Thymus (tissue), 14 donors: ENCODE measurements at places on chromosomes 16 and 17.

GRCh38 chr17:79027925-79028491, 4.0 kb downstream of the C1QTNF1 start:
- DNase-seq = no peak
- no peaks in the 10 kb centered on the region for H3K36me3 ChIP-seq
- no peak overlapping the region for H3K4me3 ChIP-seq
- peaks cover 2% of the 10 kb centered on the region for H3K27me3 ChIP-seq
- peaks cover 11% of the 10 kb centered on the region for H3K4me1 ChIP-seq

DNA sequence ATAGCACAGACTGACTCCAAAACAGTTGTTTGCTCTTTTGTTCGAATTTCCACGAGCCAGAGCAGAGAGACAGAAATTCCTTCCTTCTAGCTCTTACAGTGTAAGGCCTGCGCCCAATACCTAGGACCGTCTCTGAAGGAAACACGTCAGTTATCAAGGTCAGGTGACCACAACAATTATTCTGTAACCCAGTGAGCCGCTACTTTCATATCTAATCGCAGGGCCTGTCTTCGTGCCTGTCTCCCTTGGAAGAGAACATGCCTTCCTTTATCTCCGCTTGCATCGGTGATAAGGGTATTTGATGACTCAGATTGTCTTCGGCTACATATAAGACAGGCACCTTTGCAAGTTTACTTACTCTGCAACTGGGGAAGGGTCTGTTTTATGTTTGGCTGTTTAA, 288.0 kb downstream of the MAF start:
- DNase-seq = no peak
- H3K4me3 ChIP-seq = no peak overlapping the region
- H3K27me3 ChIP-seq = peaks cover 9% of the 10 kb centered on the region

DNA sequence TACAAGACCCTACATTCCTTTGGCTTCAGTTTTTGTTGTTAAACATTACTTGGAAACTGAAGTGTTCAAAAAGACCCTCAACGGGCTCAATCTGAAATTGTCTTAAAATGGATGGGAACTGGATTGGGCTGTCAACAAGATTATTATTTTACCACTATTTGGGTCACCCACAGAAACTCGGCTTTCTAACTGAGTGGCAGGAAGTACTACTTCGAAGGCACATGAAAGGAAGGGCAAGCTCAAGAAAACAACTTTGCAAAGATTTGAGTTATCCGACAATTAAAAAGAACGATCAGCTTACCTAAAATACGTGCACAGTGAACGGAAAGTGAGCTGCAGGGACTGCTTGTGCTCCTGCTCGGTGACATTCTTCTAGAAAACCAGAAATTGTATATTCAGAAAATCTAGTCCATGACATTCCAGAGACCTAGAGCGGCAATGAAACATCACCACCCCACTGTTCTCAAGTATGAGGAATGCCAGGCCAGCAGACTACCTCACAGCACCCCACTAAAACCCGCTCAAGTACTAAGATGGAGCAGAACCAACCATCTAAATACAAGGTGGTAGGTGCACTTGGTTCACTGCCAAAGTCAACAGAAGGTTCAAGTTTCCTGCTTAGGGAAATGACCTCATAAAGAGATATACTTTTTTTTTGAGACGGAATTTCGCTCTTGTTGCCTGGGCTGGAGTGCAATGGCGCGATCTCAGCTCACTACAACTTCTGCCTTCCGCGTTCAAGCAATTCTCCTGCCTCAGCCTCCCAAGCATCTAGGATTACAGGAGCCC, 60.5 kb downstream of the ZZEF1 start:
- no peaks in the 10 kb centered on the region for H3K4me1 ChIP-seq
- no peak overlapping the region for H3K27ac ChIP-seq
- H3K4me3 ChIP-seq = no peak overlapping the region
- DNase-seq = no peak
- H3K36me3 ChIP-seq = peaks cover 83% of the 10 kb centered on the region

GRCh38 chr17:33908363-33909064, 346.6 kb upstream of the CCL2 start:
- no peak overlapping the region for H3K4me3 ChIP-seq
- H3K4me1 ChIP-seq = no peaks in the 10 kb centered on the region
- no peak overlapping the region for H3K27ac ChIP-seq

- no peak for DNase-seq
- no peaks in the 10 kb centered on the region for H3K4me1 ChIP-seq
- no peak overlapping the region for H3K4me3 ChIP-seq
- no peaks in the 10 kb centered on the region for H3K27me3 ChIP-seq
- no peak overlapping the region for H3K27ac ChIP-seq
Measured at GRCh38 chr16:57704905-57705852, 10.6 kb downstream of the DRC7 start.

- no peaks in the 10 kb centered on the region for H3K27me3 ChIP-seq
- no peak overlapping the region for H3K27ac ChIP-seq
- H3K36me3 ChIP-seq = no peaks in the 10 kb centered on the region
- no peaks in the 10 kb centered on the region for H3K4me1 ChIP-seq
Measured at GRCh38 chr17:43574896-43575525, 28.9 kb upstream of the ETV4 start.

DNA sequence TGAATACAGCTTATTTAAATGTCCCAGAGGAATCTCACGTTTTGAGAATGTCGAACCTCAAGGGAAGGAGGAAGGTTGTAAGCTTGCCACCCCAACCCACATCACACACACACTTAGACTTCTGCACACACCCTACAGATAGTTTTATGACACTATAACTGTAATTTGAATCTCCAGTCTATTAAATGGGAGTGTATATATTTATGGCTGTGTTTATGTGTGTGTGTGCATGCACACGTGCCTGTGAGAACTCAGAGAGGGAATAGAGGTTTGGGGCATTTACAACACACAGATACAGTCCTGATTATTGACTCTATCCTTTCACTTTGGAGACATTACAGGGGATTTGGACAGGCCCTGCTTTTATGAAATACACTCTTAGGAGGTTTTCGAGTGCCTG, 171.5 kb upstream of the MAF start:
- no peak for DNase-seq
- peaks cover 27% of the 10 kb centered on the region for H3K4me1 ChIP-seq
- H3K27ac ChIP-seq = no peak overlapping the region
- H3K27me3 ChIP-seq = no peaks in the 10 kb centered on the region
- no peaks in the 10 kb centered on the region for H3K36me3 ChIP-seq

- H3K4me1 ChIP-seq = peaks cover 21% of the 10 kb centered on the region
- H3K36me3 ChIP-seq = peaks cover 78% of the 10 kb centered on the region
- no peaks in the 10 kb centered on the region for H3K27me3 ChIP-seq
- DNase-seq = no peak
- no peak overlapping the region for H3K4me3 ChIP-seq
- no peak overlapping the region for H3K27ac ChIP-seq
Measured at GRCh38 chr17:17151962-17152361, 54.2 kb downstream of the PLD6 start.

- no peak for DNase-seq
- H3K27me3 ChIP-seq = peaks cover 55% of the 10 kb centered on the region
- H3K36me3 ChIP-seq = no peaks in the 10 kb centered on the region
- H3K4me1 ChIP-seq = peaks cover 17% of the 10 kb centered on the region
Measured at GRCh38 chr17:6660101-6660500, 8.5 kb downstream of the C17orf100 start.

GRCh38 chr17:2232244-2232638, 71.3 kb downstream of the SMG6 start:
- H3K4me1 ChIP-seq = no peaks in the 10 kb centered on the region
- peaks cover 46% of the 10 kb centered on the region for H3K36me3 ChIP-seq
- DNase-seq = no peak
- H3K4me3 ChIP-seq = no peak overlapping the region
- H3K27ac ChIP-seq = no peak overlapping the region

DNA sequence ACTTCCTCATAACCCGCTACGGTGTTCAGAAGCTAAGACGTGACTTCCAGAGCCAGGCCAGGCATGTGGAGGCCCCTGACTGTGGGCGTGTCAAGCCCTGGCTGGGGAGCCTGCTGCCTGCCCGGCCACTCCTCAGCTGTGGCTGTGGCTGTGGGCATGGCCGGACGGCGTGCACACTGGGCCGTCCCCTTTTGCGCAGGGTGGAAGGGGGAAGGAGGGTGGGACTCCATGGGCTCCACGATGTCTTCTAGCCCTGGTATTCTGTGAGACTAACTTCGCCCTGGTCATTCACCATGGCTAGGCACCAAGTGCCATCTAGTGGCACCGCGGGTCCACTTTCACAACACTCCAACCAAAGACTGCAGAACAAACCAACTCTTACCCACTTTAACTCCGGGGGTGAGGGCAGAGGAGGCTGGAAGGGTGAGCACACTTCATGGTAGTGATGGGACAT, 67.9 kb downstream of the N4BP1 start:
- H3K4me3 ChIP-seq = no peak overlapping the region
- no peaks in the 10 kb centered on the region for H3K27me3 ChIP-seq
- H3K4me1 ChIP-seq = no peaks in the 10 kb centered on the region
- no peak overlapping the region for H3K27ac ChIP-seq

DNA sequence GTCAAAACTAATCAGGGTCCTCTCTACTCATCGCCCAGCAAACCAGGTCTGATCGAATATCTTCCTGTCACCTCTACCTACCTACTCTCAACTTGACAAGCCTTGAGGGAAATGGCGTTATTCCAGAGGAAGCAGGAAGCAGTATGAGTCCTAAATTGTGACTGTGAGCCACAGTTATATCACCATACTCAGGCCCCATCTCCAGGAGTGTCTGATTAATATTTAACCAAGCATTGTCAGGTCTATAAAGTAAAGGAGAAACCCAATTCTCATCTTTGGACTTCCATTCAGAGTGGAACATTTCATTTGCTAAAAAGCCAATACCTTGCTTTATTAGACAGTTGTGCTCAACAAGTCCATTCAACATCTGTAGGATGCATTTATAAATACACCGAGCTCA, 17.8 kb upstream of the CLEC3A start:
- no peak overlapping the region for H3K27ac ChIP-seq
- DNase-seq = no peak
- no peaks in the 10 kb centered on the region for H3K27me3 ChIP-seq
- H3K4me1 ChIP-seq = no peaks in the 10 kb centered on the region

DNA sequence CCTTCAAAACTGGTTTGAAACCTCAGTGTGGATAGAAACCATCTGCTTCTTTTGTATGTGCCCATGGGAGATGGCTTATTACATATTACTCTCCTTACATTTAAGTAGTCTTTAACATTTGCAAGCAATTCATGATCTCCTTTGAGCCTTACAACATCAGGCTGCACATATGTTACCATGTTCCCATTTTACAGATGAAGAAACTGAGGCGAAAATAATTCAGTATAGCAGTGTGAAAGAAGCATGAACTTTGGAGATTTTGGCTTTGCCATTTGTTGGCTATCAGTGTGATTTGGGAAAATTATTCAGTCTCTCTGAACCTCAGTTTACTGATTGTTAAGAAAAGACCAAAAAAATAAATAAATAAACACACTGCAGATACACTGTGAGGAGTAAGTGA, 15.7 kb downstream of the GNAO1 start:
- peaks cover 14% of the 10 kb centered on the region for H3K4me1 ChIP-seq
- no peak for DNase-seq
- no peak overlapping the region for H3K4me3 ChIP-seq
- H3K27me3 ChIP-seq = no peaks in the 10 kb centered on the region
- H3K27ac ChIP-seq = no peak overlapping the region
- H3K36me3 ChIP-seq = no peaks in the 10 kb centered on the region

DNA sequence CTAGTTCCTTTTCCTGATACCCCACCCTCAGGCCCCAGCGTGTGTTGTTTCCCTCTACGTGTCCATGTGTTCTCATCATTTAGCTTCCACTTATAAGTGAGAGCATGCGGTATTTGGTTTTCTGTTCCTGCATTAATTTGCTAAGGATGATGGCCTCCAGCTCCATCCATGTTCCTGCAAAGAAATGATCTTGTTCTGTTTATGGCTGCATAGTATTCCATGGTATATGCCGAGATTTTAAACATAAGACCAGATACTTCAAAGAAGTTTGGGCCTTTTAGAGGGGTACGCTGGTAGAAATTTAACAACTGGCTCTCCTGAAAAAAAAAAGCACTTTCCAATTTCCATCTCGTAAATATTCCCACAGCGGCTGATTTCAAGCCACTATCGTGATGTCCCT, 59.8 kb downstream of the IRF8 start:
- DNase-seq = no peak
- H3K27me3 ChIP-seq = peaks cover 2% of the 10 kb centered on the region
- no peaks in the 10 kb centered on the region for H3K36me3 ChIP-seq
- H3K4me1 ChIP-seq = peaks cover 2% of the 10 kb centered on the region
- no peak overlapping the region for H3K27ac ChIP-seq
- H3K4me3 ChIP-seq = no peak overlapping the region

DNA sequence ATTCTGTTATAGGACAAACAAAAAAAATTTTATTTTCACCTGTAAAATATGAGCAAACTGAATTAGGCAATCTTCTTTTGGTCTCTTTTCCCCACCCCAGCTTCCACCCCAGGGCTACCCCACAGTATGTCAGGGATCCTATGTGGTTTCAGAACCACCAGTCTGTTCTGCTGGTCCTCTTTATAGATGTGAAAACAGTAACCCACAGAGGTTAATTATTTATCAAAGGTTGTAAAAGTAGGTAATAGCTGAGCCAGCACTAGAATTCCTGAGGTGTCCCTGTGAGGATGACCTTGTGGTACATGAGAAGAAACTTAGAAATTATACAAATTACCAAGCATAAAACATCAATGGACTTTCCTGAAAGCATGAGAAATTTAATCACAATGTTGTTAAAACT, 428.7 kb downstream of the CNTNAP4 start:
- no peak overlapping the region for H3K4me3 ChIP-seq
- no peak for DNase-seq
- H3K4me1 ChIP-seq = no peaks in the 10 kb centered on the region
- H3K36me3 ChIP-seq = no peaks in the 10 kb centered on the region
- H3K27ac ChIP-seq = no peak overlapping the region
- no peaks in the 10 kb centered on the region for H3K27me3 ChIP-seq

DNA sequence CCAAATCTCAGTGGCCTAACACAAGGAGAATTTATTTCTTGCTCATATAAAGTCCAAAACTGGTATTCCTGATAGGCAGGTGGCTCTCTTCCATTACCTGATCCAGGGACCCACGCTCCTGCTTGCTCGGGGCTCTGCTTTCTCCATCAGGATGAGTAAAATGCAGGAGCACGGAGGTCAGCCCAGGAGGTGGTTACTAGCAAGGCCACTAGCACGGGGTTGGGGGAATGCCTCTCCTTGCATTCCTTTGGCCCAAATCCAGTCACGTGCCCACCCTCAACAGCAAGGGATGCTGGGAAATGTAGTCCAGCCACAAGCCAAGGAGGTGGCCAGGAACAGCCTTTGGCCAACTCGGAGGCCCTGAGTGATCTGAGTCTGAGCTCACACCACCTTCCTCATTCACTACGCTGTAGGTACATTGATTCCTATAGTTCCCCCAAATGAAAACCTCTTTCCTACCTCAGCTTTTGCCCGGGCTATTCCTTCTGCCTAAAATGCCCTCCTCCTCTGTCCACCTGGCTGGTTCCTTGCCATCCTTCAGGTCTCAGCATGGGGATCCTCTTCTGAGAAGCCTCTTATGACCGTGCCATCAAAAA, 38.3 kb upstream of the HAPSTR1 start:
- H3K4me3 ChIP-seq = no peak overlapping the region
- no peaks in the 10 kb centered on the region for H3K4me1 ChIP-seq
- no peak overlapping the region for H3K27ac ChIP-seq
- H3K36me3 ChIP-seq = no peaks in the 10 kb centered on the region
- H3K27me3 ChIP-seq = no peaks in the 10 kb centered on the region
- DNase-seq = no peak

- no peak for DNase-seq
- no peaks in the 10 kb centered on the region for H3K4me1 ChIP-seq
- H3K4me3 ChIP-seq = no peak overlapping the region
- H3K36me3 ChIP-seq = no peaks in the 10 kb centered on the region
Measured at GRCh38 chr17:14803826-14804225, 461.3 kb downstream of the PMP22 start.

- H3K27ac ChIP-seq = no peak overlapping the region
- no peaks in the 10 kb centered on the region for H3K36me3 ChIP-seq
- peaks cover 22% of the 10 kb centered on the region for H3K27me3 ChIP-seq
- H3K4me3 ChIP-seq = no peak overlapping the region
Measured at GRCh38 chr17:1183171-1183873, 3.5 kb upstream of the ABR start.
